ENCODE measurements at places on chromosomes 1 and 21.

DNA sequence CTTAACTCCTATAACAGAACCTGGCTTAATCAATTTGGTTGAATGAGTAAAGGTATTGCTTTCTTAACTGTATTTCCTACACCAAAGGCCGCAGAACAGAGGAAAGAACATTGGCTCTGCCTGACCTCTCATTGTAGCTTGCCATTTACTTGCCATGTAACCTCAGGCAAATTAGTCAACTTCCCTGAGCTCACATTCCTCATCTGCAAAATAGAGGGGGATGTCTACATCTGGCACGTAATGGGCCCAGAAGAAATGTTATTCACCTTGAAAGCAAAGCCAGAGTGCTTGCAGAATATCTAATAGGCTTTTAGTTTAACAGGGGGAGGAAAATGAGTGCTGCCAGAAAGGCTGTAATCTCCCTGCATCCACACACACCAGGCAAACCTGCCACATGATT, 44.3 kb downstream of the LAMC2 start:
- no peak for DNase-seq

DNA sequence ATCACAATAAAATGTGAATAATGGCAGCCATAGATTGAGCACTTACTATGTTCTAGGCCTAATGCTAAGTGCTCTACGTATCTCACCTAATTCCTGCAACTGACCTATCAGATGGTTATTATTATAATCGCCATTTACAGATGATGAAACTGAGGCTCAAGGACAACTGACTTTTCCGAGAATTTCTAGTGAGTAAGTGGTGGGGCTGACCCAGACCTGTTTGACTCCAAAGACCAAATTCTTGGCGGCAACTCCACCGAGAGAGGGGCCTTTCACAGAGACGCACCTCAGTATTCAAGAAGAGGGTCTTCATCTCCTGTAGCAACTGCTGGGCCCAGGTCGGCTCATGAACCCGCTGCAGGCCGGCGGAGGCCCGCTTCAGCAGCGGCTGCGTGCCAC, 573 bp downstream of the TMEM234 start:
- DNase-seq: no peak

DNA sequence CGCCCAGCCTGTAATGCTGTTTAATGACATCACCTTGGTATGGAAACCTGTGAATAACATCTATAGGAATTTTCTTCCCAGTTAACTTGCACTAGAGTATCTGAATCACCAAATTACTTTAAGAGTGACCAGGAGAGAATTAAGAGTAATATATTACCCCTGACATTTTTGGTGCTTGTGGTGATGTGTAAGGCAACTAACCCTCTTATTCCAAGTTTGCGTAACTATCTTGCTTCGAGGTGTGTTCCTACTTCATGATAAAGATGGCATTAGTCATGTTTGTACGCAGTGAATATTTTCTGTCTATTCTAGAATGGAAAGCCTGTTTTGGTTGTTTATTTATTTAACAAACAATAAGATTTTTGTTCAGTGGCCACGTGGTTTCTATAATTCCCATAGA, 131.3 kb downstream of the ZP4 start:
- DNase-seq: no peak

DNA sequence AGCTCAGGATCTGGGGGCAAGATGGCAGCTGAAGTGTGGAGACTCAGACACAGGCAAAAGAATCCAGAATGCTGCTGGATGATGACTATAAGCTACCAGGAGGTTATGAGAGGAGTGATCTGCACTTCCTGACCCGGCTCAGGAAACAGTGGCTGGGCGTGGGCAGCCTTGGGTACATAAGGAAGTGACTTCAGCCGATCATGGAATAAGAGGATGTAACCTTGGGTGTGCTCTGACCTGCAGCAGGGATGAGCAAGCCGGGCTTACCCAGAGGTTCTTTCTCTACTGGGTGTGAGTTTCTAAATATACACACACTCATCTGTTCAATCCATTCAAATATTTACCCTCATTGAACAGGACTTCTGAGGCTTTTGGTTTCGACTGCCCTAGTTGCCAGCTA, 62.7 kb downstream of the CD34 start:
- DNase-seq: no peak

DNA sequence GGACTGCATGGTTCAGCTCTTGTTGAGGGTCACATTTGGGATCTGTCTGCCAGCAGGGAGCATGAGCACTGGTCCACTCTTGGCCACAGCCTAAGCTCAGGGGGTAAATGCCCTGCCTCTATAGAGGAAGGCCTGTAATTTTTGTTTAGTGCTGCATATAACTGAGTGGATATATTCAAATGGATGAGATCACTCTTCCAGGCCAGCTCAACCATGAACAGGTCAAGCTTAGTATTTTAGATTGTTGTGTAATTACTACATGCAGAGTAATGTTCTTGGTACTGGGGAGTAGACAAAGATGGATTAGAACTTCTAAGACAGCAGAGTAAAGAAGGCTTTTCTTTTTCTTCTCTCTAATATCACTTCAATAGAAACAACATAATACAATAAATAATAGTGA, 376.9 kb downstream of the GPATCH2 start:
- DNase-seq: no peak

DNA sequence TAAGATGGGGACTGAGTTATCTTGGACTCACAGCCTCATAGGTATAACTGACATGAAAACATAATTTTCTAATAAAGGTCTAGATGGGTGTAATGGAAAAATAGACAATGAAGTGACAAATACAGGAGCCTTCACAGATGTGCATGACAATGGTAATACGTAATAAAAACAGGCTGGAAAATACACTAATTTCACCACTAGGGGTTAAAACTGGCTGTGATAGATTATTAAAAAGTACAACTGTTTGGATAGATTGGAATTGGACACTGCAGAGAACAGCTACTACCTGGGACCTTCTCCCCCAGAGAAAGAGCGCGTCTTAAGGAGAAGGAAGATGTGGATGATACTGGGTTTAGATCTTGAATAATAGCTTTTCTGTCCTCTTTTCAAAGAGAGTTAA, 9.8 kb downstream of the KAZN start:
- no peak for DNase-seq

GRCh38 chr1:48673332-48674105, 103.2 kb downstream of the BEND5 start:
- no peak for DNase-seq

GRCh38 chr1:67537667-67538018, 107.4 kb upstream of the SERBP1 start:
- DNase-seq: peak; percentile 17

GRCh38 chr1:9643351-9644256, 7.9 kb upstream of the PIK3CD start:
- DNase-seq: no peak

- no peak for DNase-seq
Measured at GRCh38 chr1:171740987-171741871, 636 bp downstream of the VAMP4 start.

- no peak for DNase-seq
Measured at GRCh38 chr21:41921021-41921420, 32.8 kb downstream of the C2CD2 start.

- DNase-seq: no peak
Measured at GRCh38 chr1:30045304-30046090, 677.9 kb downstream of the MATN1 start.

DNA sequence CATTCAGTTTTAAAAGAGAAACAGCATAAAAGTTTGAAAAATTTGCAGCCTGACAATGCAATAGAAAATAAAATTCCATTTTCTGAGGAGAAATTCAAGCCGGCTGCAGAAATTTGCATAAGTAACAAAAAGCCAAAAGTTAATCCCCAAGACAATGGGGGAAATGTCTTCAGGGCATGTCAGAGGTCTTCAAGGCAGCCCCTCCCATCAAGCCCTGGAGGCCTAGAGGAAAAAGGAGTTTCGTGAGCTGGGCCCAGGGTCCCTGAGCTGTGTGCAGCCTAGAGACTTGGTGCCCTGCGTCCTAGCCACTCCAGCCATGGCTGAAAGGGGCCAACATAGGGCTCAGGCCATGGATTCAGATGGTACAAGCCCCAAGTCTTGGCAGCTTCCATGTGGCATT, 74.6 kb downstream of the PIK3R3 start:
- no peak for DNase-seq

DNA sequence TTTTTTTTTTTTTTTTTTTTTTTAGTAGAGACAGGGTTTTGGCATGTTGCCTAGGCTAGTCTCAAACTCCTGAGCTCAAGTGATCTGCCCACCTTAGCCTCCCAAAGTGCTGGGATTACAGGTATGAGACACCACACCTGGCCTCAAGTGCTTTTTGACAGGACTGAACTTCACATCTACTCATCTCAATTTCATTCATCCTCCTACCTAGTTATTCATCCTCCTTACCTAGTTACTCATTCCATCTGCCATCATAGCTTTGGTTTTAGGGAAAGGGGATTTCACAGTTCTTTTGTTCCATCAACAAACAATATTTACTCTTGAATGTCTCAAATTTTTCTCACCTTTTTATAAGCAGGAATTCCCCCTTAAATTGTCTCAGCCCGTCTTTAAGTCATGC, 38.6 kb upstream of the RALGPS2 start:
- no peak for DNase-seq

- DNase-seq: no peak
Measured at GRCh38 chr1:96772349-96772748, 50.8 kb downstream of the PTBP2 start.

DNA sequence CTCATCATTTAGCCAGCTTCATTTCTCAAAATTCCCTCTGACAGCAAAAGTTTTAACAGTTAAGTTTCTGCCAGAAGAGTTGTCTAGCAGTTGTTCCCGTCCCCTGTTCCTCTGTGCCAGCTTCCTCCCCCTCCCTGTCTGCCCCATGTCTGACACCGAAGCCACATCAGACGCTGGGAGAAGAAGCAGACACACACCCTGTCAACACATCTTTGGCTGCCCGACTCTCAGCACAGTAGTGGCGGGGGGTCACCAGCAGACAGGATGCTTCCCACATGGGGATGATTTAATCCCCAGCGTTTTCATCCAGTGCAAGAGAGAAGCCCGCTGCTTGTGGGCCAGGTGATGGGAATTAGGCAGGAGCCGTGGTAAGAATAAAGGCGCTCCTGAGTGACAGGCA, 379.4 kb upstream of the RUNX1 start:
- no peak for DNase-seq

GRCh38 chr1:53410701-53411100, 48.5 kb upstream of the DMRTB1 start:
- no peak for DNase-seq

DNA sequence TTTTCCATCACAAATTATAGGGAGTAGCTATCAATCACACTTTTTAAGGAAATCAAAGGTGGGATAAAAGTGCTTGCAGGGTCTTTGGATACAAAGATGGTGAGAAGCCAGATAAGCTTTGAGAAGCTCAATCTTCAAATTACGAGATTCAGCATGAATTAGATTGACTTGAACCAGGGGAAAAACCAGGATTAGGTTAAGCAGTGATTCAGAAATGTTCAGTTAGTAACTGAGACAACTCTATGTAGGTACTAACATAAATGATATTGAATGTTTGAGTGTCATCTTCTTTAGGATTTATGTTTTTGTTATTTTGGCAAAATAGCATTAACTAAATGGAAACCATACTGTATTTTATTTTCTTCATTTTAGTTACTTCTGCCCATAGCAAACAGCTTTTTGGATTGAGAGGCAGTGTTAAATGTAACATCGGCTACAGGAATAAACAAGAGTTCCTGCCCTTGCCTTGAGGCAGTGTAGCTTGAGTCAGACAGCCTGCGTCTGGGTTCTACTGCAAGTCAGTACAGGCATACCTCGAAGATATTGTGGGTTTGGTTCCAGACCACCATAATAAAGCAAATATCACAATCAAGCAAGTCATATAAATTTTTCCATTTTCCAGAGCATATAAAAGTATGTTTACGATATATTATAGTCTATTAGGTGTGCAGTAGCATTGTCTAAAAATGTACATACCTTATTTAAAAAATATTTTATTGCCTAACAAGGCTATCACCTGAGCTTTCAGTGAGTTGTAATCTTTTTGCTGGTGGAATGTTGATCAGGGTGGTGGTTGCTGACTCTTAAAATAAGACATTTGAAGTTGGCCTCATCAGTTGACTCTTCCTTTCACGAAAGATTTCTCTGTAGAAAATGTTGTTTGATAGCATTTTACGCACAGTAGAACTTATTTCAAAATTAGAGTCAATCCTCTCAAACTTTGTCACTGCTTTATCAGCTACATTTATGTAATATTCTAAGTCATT, 36.9 kb upstream of the BACH1 start:
- DNase-seq: no peak

DNA sequence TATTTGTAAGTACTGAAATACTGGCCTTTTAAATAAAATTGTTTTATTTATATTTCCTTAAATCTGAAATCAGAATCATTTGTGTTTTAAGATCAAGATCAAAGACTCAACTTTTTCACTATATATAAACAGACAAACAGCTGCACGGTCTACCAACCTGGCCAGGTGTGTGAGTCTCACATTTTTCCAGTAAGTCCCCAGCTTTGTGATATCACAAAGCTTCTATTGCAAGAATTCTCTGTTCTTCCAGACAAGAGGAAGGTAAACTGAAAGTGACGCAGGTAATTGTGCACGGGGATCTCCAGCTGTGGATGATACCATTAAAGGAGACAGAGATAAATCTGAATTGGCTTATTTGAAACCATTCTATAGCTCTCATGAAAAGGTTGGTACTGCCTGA, 41.2 kb upstream of the CYP2J2 start:
- no peak for DNase-seq

GRCh38 chr1:208156741-208157140, 87.4 kb downstream of the PLXNA2 start:
- DNase-seq: no peak

- DNase-seq: no peak
Measured at GRCh38 chr1:78622548-78622947, 2.3 kb downstream of the IFI44L start.

DNA sequence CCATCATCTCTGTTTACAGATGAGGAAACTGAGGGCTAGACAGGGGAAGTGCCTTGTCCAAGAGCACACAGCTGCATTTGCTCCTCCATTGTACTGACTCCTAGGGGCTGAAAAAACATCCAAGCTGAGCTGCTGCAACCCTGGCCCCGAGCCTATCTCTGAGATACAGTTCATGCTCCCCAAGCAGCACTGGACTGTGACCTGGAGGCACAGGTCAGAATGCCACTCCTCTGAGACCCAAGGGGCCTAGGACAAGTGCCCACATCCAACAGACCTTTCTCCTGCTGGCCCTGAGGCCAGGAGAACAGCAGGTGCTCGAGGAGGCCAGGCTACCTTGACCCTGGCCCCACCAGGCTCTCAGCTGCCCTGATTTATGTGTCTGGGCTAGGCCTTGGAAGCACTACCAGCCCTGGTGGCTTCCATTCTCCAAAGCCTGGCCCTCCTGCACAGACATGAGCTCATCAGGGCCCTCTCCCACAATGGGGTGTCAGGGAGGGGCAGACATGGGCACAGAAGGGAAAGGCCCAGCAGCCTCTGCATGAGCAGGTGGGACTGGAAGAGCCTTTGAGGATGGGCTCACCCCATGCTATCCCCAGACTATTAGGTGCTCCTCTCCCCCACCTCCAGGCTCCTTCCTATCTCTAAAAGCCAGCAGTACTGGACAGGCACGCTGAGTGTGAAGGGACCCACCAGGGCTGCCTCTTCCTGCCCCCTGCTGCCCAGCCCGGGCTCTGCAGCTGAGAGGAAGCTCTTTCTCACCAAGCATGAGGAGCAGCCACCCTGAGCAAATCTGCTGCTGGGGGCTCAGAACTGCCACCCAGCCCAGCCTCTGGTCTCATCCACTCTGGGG, 18.8 kb downstream of the ADGRB2 start:
- no peak for DNase-seq
